ENCODE measurements at places on chromosomes 1 and 21.

DNA sequence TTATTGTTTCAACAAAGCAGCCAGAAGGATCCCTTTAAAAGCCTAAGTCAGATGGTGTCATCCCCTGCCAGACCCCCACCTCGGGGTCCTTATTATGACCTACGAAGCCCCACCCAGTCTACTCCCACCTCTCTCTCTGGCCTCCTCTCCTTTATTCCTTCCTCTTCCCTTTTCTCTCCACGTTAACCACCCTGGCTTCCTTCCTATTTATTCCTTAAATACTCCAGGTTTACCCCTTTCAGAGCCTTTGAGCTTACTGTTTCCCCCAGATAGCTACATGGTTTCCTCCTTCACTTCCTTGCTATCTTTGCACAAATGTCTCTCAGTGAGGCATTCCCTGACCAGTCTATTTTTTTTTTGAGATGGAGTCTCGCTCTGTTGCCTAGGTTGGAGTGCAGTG, 12.0 kb upstream of the SLC9A1 start:
- DNase-seq = no peak

DNA sequence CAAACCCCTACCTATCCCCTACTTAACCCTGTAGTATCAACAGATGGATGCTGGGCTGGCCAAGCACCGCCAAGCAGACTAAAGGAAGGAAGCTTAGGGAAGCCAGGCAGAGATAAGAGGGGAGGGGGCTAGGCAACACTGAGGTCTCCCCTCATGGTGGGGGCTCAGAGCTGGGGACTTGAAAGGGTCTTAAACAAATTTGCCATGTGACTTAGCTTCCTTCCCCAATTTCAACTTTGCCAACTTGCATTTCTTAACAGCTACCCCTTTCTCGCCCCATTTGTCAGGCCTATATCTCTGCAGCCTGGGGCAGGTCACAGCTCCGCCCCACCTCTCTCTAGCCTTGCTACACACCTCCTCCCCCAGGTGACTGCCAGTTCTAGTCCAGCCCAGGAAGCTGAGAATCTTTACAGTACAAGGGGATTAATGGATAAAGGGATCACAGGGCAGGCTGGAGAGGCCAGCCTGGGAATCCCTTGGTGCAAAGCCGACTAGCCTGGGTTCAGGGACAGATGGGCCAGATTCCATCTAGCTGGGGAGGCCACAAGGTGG, 3.4 kb downstream of the KIF21B start:
- no peak for DNase-seq

- peak; percentile 9 for DNase-seq
Measured at GRCh38 chr1:196887515-196888239, at the start of gene CFHR4. Gene CFHR4, plus strand, starts transcription at chr1:196888052. Its CDS starts 99 bp downstream, at chr1:196888151.

GRCh38 chr1:108071601-108072000, 106.6 kb upstream of the VAV3 start:
- DNase-seq = no peak

DNA sequence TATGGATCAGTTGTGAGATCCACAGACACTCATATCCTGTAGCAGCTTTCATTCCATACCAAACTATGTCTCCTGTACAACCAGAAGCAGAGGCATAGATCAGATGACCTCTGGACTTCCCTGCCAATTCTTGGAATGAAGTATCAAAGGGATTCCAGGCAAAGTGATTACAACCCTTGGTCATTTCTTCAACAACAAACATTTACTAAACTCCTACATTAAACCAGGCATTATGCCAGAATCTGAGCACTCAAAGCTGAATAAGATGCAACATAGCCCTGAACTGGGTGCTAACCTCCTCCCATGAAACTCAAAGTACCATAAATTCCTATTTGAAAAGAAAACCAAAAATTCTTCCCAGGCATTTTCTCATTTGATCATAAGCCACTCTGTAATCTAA, 121.2 kb upstream of the SGIP1 start:
- DNase-seq = no peak

DNA sequence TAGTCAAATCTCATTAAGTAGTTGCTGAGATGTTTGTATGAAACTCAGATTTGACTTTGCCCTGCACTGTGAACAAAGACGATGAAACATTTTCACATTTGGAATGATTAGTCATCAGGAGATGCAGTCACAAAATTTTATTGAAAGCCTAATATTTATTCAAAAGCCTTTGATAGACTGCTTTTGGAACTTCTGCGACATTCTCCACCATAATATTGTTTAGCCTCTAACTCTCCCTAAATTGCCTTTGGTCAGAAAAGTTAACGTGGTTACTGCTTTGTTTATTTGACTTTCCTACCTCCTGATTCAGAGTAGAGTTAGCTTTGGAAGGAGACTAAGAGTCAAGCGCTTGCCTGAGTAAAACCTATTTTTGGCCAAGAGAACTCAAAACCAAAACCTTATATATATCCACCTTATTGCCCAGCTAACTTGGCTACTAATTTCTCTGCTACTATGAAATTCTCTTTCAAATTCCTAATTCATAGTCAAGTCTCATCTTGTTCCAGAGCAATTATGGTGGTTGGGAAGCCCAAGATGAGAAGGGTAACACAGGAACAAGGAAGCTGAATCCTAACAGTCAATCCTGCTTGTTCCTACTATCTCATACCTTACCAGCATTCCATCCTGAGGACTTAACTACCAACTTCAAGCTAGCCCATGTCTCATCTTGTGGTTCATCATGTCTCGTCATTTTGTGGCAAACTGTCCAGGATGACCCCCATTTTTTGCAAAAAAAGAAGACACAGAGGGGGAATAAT, 429.6 kb downstream of the USP25 start:
- DNase-seq = peak; percentile 12

DNA sequence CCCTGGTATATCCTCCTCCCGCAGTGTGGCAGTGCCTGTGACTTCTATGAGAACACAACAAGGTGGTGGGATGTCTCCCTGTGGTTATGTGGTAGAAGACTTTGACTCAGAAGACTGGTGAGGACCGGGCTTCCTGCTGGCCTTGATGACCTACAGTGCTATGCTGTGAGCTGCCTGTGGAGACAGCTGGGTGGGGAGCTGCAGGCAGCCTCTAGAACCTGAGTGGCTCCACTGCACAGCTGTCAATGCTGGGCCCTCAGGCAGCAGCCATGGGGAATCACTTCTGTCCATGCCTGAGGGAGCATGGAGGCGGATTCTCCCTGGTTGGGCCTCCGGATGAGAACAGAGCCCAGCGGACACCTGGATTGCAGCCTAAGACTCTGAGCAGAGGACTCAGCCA, 14.9 kb downstream of the SLC1A7 start:
- DNase-seq = no peak

DNA sequence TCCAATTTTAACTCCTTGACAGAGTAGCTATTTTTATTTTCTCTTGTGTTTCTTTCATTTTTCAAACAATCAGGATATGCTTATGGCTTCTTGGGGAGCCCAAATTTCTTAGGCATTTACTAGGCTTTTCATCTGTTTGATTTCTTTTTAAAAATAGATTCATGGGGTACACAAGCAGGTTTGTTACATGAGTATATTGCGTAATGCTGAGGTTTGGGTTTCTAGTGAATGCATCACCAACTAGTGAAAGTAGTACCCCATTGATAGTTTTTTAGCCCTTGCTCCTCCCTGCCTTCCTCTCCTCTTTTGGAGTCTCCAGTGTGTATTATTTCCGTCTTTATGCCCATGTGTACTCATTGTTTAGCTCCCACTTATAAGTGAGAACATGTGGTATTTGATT, 190.7 kb downstream of the CENPF start:
- DNase-seq = no peak

GRCh38 chr1:42922687-42923366, 35.8 kb downstream of the SLC2A1 start:
- DNase-seq = peak; percentile 79

- no peak for DNase-seq
Measured at GRCh38 chr1:113170519-113170918, 97.5 kb downstream of the LRIG2 start.

- DNase-seq = no peak
Measured at GRCh38 chr1:111332190-111332589, 41.5 kb downstream of the CHIA start.

DNA sequence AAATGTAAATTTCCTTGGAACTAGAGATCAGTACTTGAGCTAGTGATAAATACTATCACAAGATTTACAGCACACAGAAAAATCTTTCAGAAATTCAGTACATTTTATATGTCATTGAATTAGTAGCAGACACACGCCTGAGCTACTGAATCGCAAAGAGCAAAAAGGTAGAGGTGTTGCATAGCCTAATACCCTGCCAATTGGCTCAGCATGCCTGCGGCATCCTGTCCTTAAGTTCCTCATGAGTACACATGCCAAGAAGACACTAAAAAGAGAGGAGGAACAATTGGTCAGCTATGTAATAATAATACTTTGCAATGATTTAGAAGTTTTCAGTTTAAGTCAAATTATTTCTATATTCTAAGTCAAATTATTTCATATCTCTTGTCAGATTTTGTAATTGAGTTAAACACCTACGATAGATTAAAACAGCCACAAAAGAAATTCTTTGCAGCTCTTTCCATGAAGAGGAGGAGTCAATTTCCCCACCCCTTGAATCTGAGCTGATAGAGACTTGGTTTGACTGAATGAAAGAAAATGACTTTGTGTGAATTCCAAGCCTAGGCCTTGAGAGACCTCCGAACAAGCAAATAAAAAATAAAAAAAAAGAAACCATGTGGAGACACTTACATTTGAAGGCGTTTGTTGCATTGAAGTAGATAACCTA, 36.2 kb upstream of the PKN2 start:
- DNase-seq = no peak

- no peak for DNase-seq
Measured at GRCh38 chr1:184673305-184673704, 81.4 kb downstream of the EDEM3 start.

DNA sequence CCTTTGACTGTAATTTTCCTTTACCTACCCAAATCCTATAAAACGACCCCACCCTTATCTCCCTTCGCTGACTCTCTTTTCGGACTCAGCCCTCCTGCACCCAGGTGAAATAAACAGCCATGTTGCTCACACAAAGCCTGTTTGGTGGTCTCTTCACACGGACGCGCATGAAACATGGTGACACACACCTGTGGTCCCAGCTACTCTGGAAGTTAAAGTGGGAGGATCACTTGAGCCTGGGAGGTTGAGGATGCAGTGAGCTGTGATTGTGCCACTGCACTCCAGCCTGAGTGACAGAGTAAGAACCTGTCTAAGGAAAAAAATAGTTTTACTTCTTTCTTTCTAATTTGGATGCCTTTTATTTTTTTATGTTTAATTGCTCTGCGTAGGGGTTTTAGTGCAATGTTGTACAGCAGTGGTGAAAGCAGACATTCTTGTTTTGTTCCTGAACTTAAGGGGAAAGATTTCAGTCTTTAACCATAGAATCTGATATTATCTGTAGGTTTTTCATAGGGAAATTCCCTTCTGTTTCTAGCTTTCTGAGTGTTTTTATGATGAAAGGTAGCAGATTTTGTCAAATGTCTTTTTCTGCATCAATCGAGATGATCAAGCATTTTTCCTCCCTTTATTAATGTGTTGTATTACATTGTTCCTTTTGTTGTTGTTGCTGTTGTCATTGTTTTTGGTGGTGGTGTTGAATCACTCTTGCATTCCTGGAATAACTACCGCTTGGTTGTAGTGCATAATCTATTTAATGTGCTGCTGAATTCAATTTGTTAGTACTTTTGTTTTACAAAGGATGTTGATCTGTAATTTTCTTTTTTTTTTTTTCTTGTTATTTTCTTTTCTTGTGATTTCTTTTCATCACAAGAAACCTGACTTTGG, 497.4 kb downstream of the DISC1 start:
- peak; percentile 47 for DNase-seq

DNA sequence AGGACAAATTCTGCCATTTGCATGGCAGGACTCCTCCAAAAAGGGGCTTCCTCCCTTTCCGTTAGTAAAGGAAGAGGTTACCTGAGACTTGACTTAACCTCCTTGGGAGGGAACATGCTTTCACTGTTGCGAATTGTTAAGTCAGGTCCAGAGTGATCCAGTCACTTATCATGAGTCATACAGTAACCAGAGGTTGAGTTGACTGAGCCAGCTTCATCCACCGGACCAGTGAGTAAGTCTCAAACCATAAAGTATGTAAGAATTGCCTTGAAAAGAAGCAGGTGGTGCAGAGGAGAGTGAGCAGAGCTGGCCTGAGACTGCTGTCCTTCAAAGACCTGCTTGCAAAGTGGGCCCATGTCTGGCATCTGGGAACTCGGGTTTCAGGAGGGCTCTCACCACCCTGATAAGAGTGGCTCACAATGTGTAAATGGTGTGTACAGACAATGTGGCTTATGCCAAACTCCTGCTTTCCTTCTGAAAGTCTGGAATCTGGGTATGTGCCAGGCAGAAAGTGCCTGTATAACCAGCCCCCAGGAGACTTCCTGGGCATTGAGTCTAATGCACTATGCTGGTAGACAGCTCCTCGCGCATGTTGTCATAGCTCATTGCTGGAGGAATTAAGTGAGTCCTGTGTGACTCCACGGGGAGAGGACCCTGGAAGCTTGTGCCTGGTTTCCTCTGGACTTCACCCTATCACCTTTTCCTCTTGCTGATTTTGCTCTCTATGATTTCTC, 84.3 kb upstream of the KLHDC7A start:
- no peak for DNase-seq

- peak; percentile 90 for DNase-seq
Measured at GRCh38 chr1:221858818-221859611, 117.1 kb upstream of the DUSP10 start.

- DNase-seq = peak; percentile 53
Measured at GRCh38 chr1:67683766-67684525, 1.1 kb upstream of the GADD45A start.

DNA sequence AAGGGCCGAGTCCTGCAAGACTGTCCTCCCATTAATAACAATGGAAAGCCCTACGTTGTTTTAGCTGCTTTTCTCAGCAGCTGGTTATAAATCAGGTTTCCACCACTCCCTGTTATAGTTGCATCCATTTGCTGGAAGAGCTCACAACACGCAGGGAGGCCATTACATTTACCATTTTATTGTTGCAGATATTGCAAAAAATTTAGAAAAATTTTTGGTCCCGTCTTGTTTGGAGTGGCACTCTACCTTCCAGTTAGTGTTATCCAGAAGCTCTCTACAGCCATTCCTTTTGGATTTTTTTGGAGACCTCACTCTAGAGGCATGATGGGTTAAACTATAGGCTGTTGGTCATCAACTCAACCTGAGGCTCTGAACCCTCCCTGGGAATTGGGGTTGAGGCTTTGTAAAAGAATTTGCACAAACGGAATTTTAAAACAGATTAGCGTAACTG, 1532.1 kb upstream of the TPTE start:
- DNase-seq = no peak

DNA sequence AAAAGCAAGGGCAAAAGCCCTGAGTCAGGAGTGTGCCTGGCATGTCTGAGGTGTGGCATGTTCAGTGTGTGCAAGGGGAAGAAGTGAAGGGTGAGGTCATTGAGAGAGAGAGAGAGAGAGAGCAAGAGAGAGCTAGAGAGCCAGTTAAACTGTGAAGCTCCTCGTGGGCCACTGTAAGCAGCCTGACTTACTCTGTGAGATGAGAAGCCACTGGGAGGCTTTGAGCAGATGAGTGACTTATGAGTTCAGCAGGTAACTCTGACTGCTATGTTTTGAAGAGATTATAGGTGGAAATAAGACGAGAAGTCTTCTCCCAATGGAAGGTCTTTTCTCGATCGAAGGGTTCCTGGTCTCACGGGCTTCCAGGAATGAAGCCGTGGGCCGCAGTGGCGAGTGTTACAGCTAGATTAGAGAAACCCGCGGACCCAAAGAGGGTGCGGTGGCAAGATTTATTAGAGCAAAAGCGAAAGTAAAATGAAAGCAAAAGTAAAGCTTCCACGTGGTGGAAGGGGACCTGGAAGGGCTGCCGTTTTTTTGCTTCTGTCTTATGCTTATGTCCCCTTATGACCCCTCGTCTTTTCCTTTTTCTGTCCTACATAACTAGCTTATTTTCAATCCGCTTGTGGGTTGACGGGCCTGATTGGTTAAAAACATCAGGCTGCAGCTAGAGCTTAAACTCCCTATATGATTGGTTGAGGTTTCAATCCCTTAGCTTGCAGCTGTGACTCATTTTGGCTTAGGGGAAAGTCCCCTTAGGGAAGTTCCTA, 323.1 kb upstream of the FAM78B start:
- DNase-seq = no peak
